HepG2 (cell line): ENCODE measurements at places on chromosomes 7 and 10.

DNA sequence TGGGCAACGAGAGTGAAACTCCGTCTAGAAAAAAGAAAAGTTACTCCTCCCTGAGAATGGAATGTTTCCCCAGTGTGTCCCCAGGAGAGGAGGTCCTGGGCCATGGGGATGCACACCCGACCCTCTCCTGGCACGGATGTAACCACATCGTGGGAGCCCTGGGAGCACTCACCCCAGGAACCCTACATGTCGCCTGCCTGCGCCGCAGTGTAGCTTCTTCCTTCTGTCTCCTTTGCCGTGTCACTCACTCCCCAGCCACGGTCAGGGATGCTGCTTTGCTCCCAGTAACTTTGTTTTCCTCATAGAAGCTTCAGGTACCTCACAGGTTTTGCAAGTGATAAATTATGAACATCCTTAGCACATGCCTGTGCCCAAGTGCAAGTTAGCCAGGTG lies 82.0 kb downstream of the EZH2 start:
- no peak for DNase-seq
- no peak overlapping the region for H3K4me3 ChIP-seq
- H3K4me1 ChIP-seq = no peaks in the 10 kb centered on the region
- H3K27me3 ChIP-seq = no peaks in the 10 kb centered on the region
- peaks cover 15% of the 10 kb centered on the region for H3K36me3 ChIP-seq

DNA sequence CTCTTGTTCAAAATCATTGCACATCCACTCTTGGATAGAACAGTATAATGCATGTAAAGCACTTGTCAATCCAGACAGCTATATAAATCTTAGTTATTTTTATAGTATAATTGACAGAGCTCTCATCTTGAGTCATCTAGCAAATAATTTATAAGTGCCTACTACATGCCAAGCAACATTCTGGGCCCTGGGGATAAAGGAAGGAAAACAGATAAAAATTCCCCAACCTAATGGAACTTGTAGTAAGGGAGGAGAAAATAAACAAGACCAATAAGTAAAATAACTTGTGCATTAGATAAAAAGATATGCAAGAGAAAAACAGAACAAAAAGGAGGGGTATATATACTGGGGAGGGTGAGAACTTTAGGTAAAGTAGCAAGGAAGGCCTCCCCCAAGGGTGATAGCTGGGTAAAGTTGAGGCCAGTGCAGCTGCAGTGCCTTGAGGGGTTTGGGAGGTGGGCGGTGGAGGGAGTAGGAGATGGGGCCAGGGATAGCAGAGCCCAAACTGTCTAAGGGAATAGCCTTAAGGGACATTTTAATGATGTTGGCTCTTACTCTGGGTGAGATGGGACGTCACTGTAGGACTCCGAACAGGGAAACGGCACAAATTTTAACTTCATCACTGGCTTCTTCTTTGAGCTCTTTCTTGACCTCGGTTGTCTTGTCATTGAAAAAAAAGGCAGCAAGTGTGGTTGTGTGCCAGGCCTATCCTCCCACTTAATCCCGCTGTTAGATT lies 79.3 kb upstream of the SEC61G start:
- H3K4me3 ChIP-seq = no peak overlapping the region
- no peak for DNase-seq
- H3K27me3 ChIP-seq = 0 out of 3 replicates have a peak, but pooled peaks cover 3% of the 10 kb centered on the region
- H3K36me3 ChIP-seq = no peaks in the 10 kb centered on the region
- H3K27ac ChIP-seq = no peak overlapping the region

DNA sequence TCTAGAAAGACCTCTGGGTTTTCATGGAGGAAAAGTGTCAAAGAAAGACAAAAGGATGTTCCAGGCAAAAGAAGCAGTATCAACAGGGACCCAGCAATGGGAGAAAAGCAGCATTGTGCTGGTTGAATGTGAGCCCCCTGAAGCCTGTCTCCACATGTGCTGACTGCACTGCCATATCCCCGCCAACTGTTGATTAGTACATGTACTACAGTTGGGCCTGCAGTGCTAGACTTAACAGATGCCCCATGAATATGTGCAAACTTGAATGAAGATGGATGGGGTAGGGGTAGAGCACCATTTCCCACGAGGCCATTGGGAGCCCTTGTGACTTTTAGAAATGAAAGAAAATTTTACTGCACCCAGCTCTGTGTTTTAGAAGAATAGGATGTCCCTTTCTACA lies 15.6 kb upstream of the WDR11 start:
- no peak for DNase-seq
- peaks cover 7% of the 10 kb centered on the region; the same call in 1 of the 2 replicates for H3K4me1 ChIP-seq
- H3K4me3 ChIP-seq = no peak overlapping the region
- H3K27ac ChIP-seq = no peak overlapping the region

- no peaks in the 10 kb centered on the region for H3K36me3 ChIP-seq
- no peaks in the 10 kb centered on the region for H3K27me3 ChIP-seq
- H3K4me1 ChIP-seq = peaks cover 21% of the 10 kb centered on the region
Observed at GRCh38 chr10:50538555-50539398, 85.0 kb downstream of the SGMS1 start.

- H3K4me1 ChIP-seq = no peaks in the 10 kb centered on the region
- no peaks in the 10 kb centered on the region for H3K27me3 ChIP-seq
- DNase-seq = no peak
- H3K4me3 ChIP-seq = no peak overlapping the region
Observed at GRCh38 chr7:16450366-16450765, 15.2 kb downstream of the SOSTDC1 start.

GRCh38 chr10:4684434-4684833 lies 141.6 kb upstream of the AKR1E2 start:
- H3K27ac ChIP-seq = no peak overlapping the region
- no peaks in the 10 kb centered on the region for H3K36me3 ChIP-seq
- no peaks in the 10 kb centered on the region for H3K4me1 ChIP-seq
- no peaks in the 10 kb centered on the region; the same call in 1 of the 2 replicates for H3K27me3 ChIP-seq
- DNase-seq = no peak
- H3K4me3 ChIP-seq = no peak overlapping the region

DNA sequence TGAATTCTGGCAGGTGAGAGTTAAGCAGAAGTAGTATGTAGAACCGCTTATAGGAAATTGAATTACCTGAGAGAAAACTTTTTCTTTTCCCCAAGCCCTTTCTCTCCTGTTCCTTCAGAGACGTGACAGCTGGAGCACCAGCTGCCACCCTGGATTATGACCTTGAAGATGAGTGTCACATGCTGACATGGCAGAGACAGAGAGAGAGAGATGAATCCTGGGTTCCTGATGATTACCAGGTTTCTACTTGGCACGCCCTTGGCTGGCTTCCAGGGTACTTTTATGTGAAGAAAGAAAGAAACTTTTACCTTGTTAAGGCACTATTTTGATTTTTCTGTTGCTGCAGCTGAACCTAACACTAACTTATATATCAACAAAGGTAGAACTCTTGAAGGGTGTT lies 99.9 kb downstream of the GPR26 start:
- H3K36me3 ChIP-seq = no peaks in the 10 kb centered on the region
- H3K27me3 ChIP-seq = peaks cover 10% of the 10 kb centered on the region; the same call in 2 of the 3 replicates
- H3K27ac ChIP-seq = no peak overlapping the region
- H3K4me1 ChIP-seq = no peaks in the 10 kb centered on the region
- H3K4me3 ChIP-seq = no peak overlapping the region
- DNase-seq = no peak

GRCh38 chr10:123995082-123995460 lies 98.3 kb downstream of the CHST15 start:
- H3K27ac ChIP-seq = no peak overlapping the region
- H3K4me1 ChIP-seq = peaks cover 41% of the 10 kb centered on the region
- peaks cover 9% of the 10 kb centered on the region; the same call in 2 of the 3 replicates for H3K27me3 ChIP-seq
- H3K4me3 ChIP-seq = peak overlapping the region; percentile 33; the same call in 1 of the 2 replicates

- H3K36me3 ChIP-seq = no peaks in the 10 kb centered on the region
- DNase-seq = no peak
- peaks cover 24% of the 10 kb centered on the region; the same call in 2 of the 3 replicates for H3K27me3 ChIP-seq
- no peak overlapping the region for H3K4me3 ChIP-seq
- H3K4me1 ChIP-seq = no peaks in the 10 kb centered on the region
Observed at GRCh38 chr10:97888641-97889262, 39.1 kb downstream of the GOLGA7B start.

GRCh38 chr10:132677473-132678227 lies 108.3 kb downstream of the NKX6-2 start:
- no peak for DNase-seq
- H3K4me3 ChIP-seq = no peak overlapping the region
- no peaks in the 10 kb centered on the region; the same call in 1 of the 2 replicates for H3K36me3 ChIP-seq
- no peaks in the 10 kb centered on the region; the same call in 1 of the 2 replicates for H3K4me1 ChIP-seq

GRCh38 chr10:6863381-6863780 lies 283.3 kb upstream of the PRKCQ start:
- no peak overlapping the region for H3K4me3 ChIP-seq
- DNase-seq = no peak
- no peaks in the 10 kb centered on the region for H3K4me1 ChIP-seq
- H3K36me3 ChIP-seq = no peaks in the 10 kb centered on the region

DNA sequence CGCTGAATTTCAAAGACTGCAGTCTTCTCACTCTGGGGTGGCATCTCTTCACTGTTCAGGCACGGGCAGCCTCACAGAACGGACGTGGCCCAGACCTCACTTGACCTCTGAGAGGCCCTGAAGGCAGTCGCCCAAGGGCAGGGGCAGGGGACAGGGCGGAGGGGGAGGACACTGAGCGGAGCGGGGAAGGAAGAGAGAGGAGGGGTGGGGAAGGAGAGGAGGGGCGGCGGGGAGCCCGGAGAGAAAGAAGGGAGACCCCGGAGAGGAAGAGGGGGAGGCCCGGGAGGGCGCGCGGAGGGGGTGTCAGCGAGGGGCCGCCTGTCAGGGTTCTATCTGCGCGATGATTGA lies 58.7 kb upstream of the COMTD1 start:
- peaks cover 38% of the 10 kb centered on the region for H3K27me3 ChIP-seq
- H3K4me1 ChIP-seq = peaks cover 27% of the 10 kb centered on the region
- no peak for DNase-seq
- H3K4me3 ChIP-seq = peak overlapping the region; percentile 78
- H3K27ac ChIP-seq = no peak overlapping the region
- H3K36me3 ChIP-seq = no peaks in the 10 kb centered on the region

DNA sequence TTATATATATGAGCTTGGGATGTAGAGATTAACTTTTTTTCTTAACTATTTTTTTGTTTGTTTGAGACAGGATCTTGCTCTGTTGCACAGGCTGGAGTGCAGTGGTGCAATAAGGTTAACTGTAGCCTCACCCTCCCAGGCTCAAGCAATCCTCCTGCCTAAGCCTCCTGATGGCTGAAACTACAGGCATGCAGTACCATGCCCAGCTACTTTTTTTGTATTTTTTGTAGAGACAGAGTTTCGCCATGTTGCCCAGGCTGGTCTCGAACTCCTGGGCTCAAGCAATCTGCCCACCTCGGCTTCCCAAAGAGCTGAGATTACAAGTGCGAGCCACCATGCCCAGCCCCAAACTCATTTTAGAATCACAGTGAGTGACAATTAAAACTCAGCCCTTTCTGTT lies 105.2 kb downstream of the CUBN start:
- no peak for DNase-seq
- no peaks in the 10 kb centered on the region for H3K4me1 ChIP-seq
- H3K36me3 ChIP-seq = no peaks in the 10 kb centered on the region
- no peak overlapping the region for H3K4me3 ChIP-seq
- no peaks in the 10 kb centered on the region for H3K27me3 ChIP-seq
- no peak overlapping the region for H3K27ac ChIP-seq

- no peaks in the 10 kb centered on the region for H3K27me3 ChIP-seq
- no peaks in the 10 kb centered on the region for H3K36me3 ChIP-seq
- peaks cover 38% of the 10 kb centered on the region for H3K4me1 ChIP-seq
- no peak for DNase-seq
Observed at GRCh38 chr10:71998119-71998839, 34.1 kb downstream of the CHST3 start.

- peak overlapping the region; percentile 93 for H3K4me3 ChIP-seq
- no peaks in the 10 kb centered on the region for H3K27me3 ChIP-seq
- no peak for DNase-seq
- peaks cover 17% of the 10 kb centered on the region for H3K36me3 ChIP-seq
- peaks cover 57% of the 10 kb centered on the region for H3K4me1 ChIP-seq
Observed at GRCh38 chr10:1047937-1048336, 982 bp downstream of the IDI1 start.

GRCh38 chr7:146321301-146321700 lies 204.7 kb downstream of the CNTNAP2 start:
- H3K27me3 ChIP-seq = no peaks in the 10 kb centered on the region
- DNase-seq = no peak
- H3K4me3 ChIP-seq = no peak overlapping the region
- no peaks in the 10 kb centered on the region for H3K4me1 ChIP-seq
- H3K36me3 ChIP-seq = no peaks in the 10 kb centered on the region
- no peak overlapping the region for H3K27ac ChIP-seq

GRCh38 chr7:15317215-15317614 lies 244.6 kb downstream of the AGMO start:
- DNase-seq = no peak
- no peaks in the 10 kb centered on the region for H3K27me3 ChIP-seq
- H3K27ac ChIP-seq = no peak overlapping the region
- H3K36me3 ChIP-seq = no peaks in the 10 kb centered on the region
- no peaks in the 10 kb centered on the region for H3K4me1 ChIP-seq

DNA sequence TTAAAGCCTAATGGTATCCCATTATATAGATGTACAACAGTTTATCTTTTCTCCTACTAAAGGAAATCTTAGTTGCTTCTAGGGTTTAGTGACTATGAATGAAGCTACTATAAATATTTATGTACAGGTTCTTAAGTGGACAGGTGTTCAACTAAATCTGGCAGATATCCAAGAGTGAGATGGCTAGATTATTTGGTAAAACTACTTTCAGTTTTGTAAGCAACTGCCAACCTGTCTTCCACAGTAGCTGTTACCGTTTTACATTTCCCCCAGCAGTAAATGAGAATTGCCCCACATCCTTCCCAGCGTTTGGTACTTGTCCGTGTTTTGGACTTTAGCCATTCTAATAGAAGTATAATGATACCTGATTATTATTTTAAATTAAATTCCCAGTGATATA lies 144.9 kb upstream of the MAGI2 start:
- H3K4me1 ChIP-seq = no peaks in the 10 kb centered on the region
- no peak overlapping the region for H3K27ac ChIP-seq
- no peaks in the 10 kb centered on the region for H3K36me3 ChIP-seq
- H3K27me3 ChIP-seq = no peaks in the 10 kb centered on the region
- H3K4me3 ChIP-seq = no peak overlapping the region

- DNase-seq = no peak
- no peaks in the 10 kb centered on the region for H3K36me3 ChIP-seq
- H3K4me3 ChIP-seq = no peak overlapping the region
- no peak overlapping the region for H3K27ac ChIP-seq
- H3K4me1 ChIP-seq = no peaks in the 10 kb centered on the region
- H3K27me3 ChIP-seq = no peaks in the 10 kb centered on the region; the same call in 1 of the 2 replicates
Observed at GRCh38 chr7:94391726-94392392, 2.8 kb upstream of the COL1A2 start.

- H3K27ac ChIP-seq = no peak overlapping the region
- H3K4me1 ChIP-seq = peaks cover 58% of the 10 kb centered on the region
- DNase-seq = no peak
- no peak overlapping the region for H3K4me3 ChIP-seq
Observed at GRCh38 chr10:99869581-99870122, 87.2 kb downstream of the ABCC2 start.
